ENCODE measurements at places on chromosomes 4 and X.

DNA sequence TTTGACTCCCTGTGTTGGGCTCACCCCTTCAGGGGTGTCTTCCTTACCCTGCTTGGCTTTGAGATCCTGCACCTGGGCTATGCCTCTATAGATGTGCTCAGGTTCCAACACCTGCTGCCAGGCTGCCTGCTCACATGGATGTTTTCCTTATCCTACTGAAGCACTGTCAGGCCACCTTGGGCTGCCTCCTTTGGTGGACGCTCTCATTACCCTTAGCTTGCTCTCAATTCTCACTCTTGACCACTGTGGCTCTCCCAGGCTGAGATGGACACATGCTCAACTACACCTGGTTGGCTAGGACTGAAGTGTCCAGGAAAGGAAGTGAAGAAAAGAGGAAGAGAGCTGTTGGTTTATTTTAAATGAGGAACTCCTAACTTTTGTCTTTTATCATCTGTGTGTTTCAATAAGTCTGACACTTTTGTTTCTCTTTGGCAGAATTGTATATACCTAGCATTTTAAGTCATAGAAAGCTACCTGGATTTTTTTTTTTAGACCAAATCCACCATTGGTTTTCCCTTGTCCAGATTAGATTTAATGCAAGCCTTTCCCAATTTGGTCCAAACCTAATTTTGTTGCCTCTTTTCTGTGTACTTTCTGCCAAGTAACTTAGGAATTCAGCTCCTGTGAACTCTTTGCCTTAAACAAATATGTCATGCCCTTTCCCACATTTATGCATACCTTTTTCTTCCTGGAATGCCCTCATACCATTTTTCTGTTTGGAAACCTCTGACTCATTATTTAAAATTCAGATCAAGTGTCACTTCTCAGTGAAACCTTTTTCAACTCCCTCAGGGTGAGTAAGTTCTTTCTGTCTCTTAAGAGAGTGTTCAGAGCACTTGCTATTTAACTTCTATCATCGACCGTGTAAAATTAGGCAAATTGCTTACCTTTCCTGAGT lies 175.8 kb downstream of the GC start:
- DNase-seq: no peak

DNA sequence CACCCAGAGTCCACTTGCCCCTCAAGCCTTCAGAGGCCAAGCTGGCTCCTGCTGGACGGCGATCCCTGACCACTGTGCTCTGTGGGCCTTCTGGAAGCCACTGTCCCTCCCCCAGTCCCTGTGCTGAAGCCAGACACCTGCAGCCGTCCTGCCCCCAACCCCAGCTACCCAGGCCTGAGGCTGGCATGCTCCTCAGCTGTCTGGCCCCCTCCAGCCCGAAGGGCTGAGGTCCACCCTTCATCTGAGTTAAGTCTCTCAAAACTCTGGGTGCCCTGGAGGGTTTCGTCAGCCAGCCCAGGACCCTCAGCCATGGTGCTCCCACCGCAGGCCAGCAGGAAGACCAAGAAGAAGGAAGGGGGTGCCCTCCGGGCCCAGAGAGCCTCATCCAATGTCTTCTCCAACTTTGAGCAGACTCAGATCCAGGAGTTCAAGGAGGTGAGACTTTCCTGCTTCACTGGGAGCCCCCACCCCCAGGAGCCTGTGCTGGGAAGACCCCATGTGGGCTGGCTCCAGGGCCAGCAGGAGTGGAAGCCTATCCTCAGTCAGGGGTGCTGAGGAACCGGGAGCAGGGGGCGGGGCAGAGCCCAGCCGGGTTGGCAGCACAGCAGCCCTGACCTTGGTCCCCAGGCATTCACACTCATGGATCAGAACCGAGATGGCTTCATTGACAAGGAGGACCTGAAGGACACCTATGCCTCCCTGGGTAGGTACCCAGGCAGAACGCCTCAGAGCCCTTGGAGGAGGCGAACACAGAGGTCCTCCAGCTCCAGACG lies 4.2 kb downstream of the MYL5 start:
- DNase-seq: no peak

GRCh38 chr4:148730766-148731165 lies 288.6 kb upstream of the NR3C2 start:
- DNase-seq: no peak

DNA sequence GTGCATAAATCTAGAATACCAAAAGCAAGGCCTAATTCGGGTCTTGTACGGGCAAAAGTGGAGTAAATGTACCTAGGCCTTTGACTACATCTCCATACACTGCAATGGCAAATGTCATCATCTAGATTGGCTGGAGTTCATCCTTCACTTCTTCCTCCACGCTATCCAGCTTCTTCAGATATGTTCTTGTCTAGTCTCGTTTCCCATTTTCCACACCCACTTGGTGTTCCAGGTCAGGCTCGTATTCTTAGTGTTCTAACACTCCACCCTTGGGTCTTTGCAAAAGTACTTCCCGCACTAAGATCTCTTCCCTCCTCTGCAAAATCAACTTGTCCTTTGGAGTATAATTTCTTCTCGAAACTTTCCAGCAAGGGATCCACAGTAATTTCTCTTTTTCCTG lies 1.4 kb downstream of the COQ2 start:
- no peak for DNase-seq

DNA sequence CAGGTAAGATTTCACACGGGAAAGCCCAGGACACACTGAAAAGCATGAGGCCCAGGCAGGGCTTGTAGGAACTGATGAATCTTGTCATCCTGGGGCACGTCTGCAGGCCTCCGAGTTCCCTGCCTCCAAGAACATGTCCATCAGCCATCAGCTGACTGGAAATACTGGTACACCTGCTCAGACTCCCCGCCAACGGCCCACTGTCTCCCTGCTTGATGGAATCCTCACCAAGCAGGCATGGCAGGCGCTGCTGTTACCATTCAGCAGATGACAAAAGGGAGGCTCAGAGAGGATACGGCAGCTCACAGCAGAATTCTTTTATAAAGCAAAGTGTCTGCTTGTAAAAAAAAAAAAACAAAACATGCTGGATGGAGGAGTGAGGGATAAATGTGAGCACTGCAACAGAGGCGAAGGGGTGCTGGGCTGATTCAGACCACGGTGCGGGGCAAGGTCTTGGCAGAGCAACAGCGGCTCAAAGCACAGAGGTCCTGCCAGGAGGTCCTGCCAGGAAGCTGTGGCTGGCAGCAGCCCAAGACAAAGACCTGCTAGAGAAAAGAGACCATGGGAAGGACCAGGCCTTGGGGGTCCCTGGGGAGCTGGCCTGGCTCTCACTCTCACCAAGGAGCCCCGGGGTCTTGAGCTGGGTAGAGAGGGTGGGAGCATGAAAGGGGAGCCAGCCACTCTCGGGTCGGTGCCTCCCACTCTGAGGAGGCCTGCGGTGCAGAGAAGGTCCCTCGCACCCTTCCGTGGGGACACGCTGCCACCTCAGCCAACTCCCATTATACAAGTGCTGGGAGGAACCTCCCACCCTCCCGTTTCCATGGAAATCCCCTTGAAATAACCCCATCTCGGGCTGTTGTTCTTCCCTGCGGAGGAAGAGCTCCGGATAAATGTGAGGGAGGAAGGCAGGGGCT lies 25.6 kb downstream of the PPP2R2C start:
- DNase-seq: no peak

GRCh38 chrX:48467281-48467761 lies 2.7 kb downstream of the SLC38A5 start:
- DNase-seq: no peak

Measured in kidney capillary endothelial cell (primary cell).